Bronchial epithelial cell (primary cell): ENCODE measurements at places on chromosomes 3 and 15.

- no peak for DNase-seq
Measured at GRCh38 chr3:10857235-10857634, 41.2 kb downstream of the SLC6A11 start.

- DNase-seq = peak; percentile 22
Measured at GRCh38 chr3:15858547-15859506, 61.0 kb upstream of the ANKRD28 start.

- no peak for DNase-seq
Measured at GRCh38 chr3:21745966-21746365, 5.0 kb downstream of the ZNF385D start.

- DNase-seq = no peak
Measured at GRCh38 chr3:116512281-116512680, 67.0 kb upstream of the LSAMP start.

DNA sequence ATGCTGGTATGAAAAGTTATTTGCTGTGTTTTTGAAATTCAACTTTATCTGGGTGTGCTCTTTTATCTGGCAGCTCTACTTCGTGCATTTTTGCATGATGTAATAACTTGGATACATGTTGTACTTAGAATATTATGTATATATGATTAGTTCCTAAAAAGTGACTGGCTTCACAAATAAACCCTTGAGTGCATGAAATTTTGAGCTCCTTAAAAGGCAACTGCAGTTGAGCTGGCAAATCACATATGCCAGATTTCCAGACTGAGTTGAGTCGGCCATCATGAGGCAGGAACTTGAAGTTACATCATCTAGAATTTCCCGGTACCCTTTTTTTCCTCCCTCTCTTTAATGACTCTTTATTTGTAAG lies 162.5 kb downstream of the FNDC3B start:
- peak; percentile 62 for DNase-seq

DNA sequence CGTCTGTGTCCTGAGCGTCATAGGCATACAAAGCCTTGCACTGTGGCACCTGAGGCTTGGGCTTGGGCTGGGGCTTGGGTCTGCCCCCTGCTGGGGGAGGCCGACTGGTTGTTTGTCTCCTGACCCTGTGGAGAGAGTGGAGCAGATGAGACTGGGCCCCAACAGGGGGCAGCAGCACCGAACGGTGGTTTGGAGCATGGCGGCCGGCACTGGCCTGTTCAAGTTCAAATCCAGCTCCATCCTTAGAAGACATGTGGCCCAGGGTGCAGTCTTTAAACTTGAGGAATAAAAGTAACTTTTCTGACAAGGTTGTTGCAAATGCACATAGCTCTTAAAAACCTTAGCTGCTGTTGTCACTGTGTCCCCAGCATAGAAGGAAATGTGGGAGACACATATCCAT lies 33.3 kb downstream of the CCNB2 start:
- DNase-seq = peak; percentile 28

DNA sequence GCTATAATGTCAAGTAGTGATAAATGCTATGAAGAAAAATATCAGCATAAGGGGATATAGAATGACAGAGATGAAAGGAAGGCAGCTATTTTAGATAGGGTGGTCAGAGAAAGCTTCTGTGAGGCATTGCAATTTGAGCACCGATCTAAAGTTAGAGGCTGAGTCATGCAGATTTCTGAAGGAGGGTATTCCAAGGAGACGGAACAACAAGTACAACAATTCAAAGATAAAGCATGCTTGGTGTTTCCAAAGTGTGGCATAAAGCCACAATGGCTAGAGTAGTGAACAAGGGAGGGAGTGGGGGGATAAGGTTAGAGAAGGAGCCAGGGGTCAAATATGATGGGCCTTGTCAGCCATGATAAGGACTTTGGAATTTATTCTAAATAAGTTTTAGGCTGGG lies 71.9 kb downstream of the PFN2 start:
- DNase-seq = peak; percentile 12

GRCh38 chr3:52052831-52053306 lies 3.5 kb downstream of the DUSP7 start:
- peak; percentile 70 for DNase-seq

GRCh38 chr3:129824926-129825541 lies 68.5 kb downstream of the TMCC1 start:
- peak; percentile 56 for DNase-seq

DNA sequence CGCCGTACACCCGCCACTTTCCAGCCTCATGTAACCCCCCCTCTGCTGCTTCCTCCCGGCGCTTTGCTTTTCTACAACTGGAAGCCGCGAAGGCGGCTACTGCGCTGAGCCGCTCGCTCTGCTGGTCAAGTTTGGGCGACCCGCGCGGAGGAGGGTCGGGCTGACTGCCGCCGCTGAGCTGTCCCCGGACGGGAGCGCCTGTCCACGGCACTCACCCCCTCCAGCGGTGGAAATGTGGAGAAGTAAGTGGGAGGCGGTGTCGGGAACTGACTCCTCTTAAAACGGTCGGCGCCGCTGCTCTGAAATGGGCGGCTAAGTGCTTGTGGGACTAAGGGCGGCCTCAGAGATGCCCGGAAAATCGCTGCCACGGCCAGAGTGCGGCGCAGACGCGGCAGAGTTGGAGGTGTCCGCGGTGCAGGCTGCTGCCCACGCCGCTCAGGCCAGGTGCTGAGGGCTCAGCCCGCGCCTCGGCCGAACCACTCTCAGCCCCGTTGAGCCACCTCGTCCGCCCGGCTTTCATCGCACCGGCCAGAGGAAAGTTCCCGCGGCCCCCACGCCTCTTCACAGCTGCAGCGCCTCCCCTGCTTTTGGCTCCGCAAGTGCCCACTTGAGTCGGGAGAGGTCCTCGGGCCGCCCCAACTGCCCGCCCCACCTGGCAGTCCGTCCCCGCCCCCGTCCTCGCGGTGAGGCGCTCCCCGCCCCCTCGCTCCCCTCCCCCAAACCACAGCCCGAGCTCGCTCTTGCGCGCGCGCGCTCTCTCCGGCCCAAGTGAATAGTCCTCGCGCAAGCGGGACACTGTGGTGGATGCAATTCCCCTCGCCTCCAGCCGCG lies at the start of gene EPHA6:
Gene EPHA6, plus strand, starts transcription at position 775 of the 831 bp plus-strand sequence.
- peak; percentile 24 for DNase-seq

- peak; percentile 45 for DNase-seq
Measured at GRCh38 chr3:73661265-73661664, 36.5 kb upstream of the PDZRN3 start.

DNA sequence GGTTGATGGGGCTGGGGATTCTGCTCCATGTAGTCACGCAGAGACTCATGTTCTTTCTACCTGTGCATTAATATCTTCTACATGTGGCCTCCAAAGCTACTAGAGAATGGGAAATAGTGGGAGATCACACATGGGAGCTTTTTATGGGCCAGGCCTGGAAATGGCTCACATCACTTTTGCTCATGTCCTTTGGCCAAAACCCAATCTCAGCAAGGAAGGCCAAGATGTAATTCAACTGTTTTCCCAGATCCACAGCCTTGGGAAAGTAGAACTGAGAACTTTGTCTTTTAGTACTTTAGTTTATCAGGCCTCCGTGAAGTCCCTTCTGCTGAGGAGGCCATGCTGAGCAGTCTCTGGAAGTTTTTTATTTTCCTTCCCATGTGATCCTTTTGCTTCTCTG lies 73.2 kb upstream of the SLC4A7 start:
- DNase-seq = no peak

- DNase-seq = peak; percentile 75
Measured at GRCh38 chr3:57961828-57962447, 46.3 kb upstream of the FLNB start.

DNA sequence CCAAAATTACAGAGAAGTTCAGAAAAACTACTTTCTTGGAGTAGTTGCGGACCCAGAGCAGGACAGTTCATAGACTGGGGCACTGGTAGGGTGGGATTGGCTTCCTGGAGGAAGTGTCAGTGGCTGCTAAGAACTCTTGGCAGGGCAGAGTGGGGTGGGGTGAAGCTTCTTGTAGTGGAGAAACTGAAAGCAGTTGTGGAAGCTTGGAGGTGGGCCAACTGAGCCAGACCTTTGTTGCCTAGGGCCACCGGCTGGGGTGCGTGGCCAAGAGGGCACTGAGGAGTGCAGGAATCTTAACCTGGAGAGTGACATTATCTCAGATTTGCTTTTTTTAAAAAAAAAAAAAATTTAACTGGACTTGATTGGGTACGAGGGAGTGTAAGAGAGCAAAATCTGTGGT lies 3.1 kb downstream of the KAT2B start:
- DNase-seq = no peak

DNA sequence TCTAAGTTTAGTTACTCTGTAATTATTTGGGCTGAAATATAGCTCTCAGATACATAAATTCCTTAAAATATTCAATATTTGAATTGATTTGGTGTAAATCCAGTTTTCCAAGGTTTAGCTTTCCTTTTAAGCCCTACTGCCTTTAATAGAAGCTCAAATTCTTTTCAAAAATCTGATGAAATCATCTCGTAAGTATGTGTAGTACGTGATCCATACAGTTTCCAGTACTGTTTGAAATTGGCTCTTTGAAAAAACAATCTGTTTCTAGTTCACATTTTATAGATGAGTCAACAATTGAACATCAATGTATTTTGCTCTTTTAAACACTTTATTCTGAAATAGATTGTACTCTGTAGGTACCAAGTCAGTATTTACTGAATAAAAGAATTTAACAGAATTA lies 84.2 kb downstream of the LRRC49 start:
- peak; percentile 23 for DNase-seq

DNA sequence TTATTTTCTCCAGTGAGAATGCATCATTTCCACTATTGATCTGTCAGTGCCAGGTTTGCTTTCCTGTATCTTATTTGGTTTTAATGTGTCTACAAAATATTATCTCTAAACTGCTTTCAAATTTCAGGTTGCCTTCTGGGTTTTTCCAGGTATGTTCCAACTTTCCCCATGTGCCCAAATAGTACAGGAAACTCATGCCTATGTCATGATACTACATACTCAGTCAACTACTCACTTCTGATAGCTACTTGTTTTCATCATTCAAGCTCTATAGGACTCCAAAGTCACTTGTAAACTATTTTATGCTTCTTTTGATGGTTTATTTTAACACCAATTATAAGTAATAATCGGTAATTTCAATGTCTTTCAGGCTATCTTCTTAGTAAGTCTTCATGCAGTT lies 134.8 kb upstream of the TTC14 start:
- peak; percentile 78 for DNase-seq

- DNase-seq = no peak
Measured at GRCh38 chr3:54198556-54198955, 76.2 kb downstream of the CACNA2D3 start.

DNA sequence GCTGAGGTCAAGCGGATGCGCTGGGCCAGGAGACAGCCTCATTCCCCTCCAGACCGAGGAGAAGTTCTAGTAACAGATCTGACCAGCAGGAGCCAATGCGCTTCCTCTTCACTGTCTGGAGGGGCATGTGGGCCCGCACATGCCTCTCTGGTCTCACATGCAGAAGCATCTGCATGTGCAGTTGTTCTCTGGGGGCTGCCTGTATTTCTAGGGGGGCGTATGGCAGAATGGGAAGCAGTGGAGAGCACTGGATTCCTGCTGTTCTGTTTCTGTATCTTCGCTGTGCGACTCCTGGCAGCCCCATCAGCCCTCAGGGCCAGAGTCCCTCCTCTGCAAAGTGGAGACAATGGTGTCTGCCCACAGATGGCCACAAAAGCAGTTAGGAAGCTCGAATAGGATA lies 170.4 kb upstream of the IQSEC1 start:
- DNase-seq = no peak

GRCh38 chr15:69434679-69435078 lies 17.9 kb upstream of the RPLP1 start:
- no peak for DNase-seq

GRCh38 chr15:55737373-55737772 lies 5.6 kb downstream of the PRTG start:
- no peak for DNase-seq

- peak; percentile 3 for DNase-seq
Measured at GRCh38 chr3:145145461-145145860, 1015.5 kb downstream of the PLOD2 start.

DNA sequence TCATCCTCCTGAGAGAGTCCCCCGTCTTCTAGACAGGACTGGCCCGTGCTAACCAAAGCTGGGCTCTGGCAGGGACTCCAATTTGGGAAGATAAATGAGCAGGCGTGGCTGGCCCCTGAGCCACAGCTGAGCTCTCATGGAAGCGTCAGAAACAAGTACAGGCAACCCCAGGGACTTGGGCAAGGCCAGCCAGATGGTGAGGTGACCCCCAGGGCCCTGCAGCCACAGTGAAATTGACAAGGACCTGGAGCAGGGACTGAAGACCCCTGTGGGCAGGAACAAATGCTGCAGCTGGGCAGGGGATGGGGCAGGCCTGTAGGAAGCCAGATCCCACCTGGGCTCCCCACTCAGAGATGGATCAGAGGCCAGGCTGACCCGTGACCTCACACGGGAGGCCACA lies 32.8 kb upstream of the CGNL1 start:
- DNase-seq = no peak

DNA sequence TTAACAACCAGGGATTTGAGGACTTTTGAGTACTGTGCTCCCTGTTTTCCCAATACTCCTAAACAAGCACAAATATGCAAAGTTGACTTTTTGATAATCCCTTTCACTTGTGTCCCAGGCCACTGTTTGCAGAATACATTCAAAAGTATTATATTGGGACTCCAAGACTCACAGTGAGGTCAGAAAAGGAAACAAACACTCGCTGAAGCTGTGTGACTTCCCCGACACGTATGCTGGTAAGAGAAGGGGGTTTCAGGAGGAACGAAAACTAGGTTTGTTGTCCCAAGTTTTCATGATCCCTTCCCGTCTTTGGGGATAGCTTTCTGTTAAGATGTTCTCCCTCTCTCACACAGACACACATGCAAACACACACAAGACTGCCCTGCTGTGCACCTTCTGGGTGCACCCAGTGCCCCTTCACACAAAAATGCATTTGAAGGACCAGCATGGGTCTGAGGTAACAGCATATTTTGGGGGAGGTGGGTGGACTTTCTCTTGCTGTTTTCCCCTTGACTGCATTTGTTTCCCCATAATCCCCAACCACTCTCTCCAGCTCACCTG lies 225.2 kb upstream of the PRICKLE2 start:
- DNase-seq = no peak

DNA sequence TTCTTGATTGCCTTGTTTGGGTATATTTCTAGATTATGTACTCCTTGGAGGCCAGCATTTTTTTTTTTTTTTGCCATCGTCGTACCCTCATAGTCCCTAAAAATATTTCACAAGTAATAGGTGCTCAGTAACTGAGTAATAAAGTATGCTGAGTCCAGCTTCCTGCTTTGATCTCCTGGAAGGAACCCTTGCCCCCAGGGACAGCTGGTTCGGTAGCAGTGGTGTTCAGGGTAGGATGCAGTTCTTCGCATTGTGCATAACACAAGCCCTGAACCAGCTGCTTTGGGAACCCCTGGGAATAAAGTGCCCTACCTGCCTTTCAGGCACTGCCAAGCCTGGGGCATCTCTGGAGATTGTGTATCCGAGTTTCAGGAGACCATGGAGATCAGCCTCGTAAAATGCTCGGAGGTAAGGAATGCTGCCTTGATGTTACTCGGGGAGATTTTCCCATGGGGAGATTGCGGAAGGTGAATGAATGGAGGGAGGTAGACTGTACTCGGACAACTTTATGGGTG lies 7.6 kb downstream of the MYZAP start:
- DNase-seq = no peak

DNA sequence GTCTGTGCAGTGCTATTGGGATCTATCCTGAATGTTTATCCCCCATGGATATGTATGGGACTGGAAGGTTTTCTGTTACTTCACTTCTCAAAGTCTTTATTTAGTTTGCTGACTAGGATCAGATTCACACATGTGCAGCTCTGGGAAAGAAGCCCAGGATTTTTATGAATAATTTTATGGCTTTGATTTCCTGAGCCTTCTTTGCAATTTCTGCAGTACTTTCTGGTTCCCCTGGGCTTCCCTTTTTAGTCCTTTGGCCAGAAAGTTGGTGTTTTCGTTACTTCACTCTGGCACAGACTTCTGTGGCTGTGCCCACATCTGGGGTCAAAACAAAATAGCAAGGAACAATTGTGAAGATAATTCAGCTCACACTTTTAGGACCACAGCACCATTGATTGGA lies 721.0 kb downstream of the OTOL1 start:
- DNase-seq = no peak
